ENCODE measurements at places on chromosomes 1 and 21. TPM values are rescaled to one million over a fixed set of nuclear protein-coding genes. Genes with fewer than 3 reads are reported as not detected.

Gene C1orf87
- not detected for total RNA-seq

Gene CD34
- total RNA-seq: 38.9 TPM

Gene ZFP69B
- total RNA-seq: 0.54 TPM

Gene AKNAD1
- total RNA-seq: 2.5 TPM

Gene DCDC2B
- total RNA-seq: not detected

Gene LCE3E
- not detected for total RNA-seq

Gene TENT5C
- total RNA-seq: 1.5 TPM

Gene KCNAB2
- 11.4 TPM for total RNA-seq

Gene SLC30A10
- total RNA-seq: not detected

Gene MCOLN3
- 2.2 TPM for total RNA-seq

Gene BMP8A
- total RNA-seq: 0.40 TPM

Gene MPZ
- 7.7 TPM for total RNA-seq

Gene CCDC181
- 2.6 TPM for total RNA-seq

Gene KRTAP7-1
- total RNA-seq: not detected

Gene NTNG1
- total RNA-seq: 0.20 TPM

Gene TSPEAR
- total RNA-seq: not detected

Gene FNDC5
- total RNA-seq: 11.3 TPM

Gene HEATR1
- total RNA-seq: 23.8 TPM

Gene MUTYH
- 15.3 TPM for total RNA-seq

Gene ELAVL4
- 2.0 TPM for total RNA-seq

Gene TEDDM1
- not detected for total RNA-seq

Gene TSTD1
- total RNA-seq: 52.1 TPM

Gene ANGPTL3
- not detected for total RNA-seq

Gene ADCY10
- not detected for total RNA-seq

Gene UBE2U
- total RNA-seq: not detected

Gene LCE1C
- total RNA-seq: not detected

Gene MYOM3
- 0.31 TPM for total RNA-seq

Gene MPL
- 1.1 TPM for total RNA-seq

Gene WDR64
- total RNA-seq: not detected

Gene S100A2
- total RNA-seq: 7.6 TPM

Gene YTHDF2
- 40.7 TPM for total RNA-seq

Gene RCSD1
- total RNA-seq: 16.6 TPM

Gene KRTAP13-2
- not detected for total RNA-seq

Gene OR2M5
- not detected for total RNA-seq

Gene MYOG
- not detected for total RNA-seq
